ENCODE measurements at places on chromosomes 2 and 18.

- DNase-seq, result no peak
Observed at GRCh38 chr2:186307871-186308270, 178.2 kb upstream of the ZC3H15 start.

DNA sequence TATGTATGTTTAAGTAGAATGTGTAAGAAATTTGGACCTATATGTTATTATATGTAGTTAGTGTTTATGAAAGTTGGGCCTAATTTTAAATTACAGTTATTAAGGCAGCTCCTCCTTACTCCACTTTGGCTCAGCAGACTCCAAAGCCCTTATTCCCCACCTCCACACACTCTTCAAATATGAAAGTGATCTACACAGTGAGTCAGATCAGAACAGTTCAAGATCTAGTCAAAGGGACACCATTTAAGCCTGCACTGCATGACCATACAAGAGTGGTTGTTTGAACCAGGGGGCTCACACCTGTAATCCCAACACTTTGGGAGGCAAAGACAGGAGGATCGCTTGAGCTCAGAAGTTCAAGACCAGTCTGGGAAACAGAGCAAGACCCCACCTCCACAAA, 21.2 kb upstream of the PMAIP1 start:
- no peak for DNase-seq

DNA sequence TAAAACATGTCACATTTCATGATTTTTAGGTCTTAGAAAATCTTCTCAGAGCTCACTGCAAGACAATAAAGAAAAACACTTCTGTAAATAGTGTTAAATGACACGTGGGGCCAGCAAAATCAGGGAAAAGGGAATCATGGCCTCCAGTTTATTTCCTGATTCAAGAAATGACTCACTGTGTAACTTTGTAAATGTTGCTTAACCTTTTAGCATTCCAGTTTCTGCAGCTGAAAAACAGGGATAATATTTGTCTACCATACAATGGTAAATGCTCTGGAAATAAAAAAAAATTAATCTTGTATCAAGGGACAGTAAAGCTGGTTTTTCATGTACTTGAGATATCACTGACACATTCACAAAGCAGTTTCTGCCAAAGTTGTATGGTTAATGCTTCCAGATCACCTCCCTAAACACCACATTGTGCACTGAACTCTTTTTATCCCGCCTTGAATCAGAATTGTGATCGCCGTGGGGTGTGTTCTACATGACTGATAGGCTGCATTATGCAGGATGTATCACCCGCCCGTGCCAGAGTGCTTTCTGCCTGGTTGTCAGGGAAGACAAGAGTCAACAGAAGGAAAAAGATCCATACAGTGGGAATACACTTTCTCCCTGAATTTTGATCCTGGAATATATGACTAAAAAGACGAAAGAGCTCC, 238.8 kb downstream of the IKZF2 start:
- DNase-seq, result no peak

- no peak for DNase-seq
Observed at GRCh38 chr2:11495844-11496681, 30.1 kb upstream of the E2F6 start.
